ENCODE measurements at places on chromosomes 4 and X.

DNA sequence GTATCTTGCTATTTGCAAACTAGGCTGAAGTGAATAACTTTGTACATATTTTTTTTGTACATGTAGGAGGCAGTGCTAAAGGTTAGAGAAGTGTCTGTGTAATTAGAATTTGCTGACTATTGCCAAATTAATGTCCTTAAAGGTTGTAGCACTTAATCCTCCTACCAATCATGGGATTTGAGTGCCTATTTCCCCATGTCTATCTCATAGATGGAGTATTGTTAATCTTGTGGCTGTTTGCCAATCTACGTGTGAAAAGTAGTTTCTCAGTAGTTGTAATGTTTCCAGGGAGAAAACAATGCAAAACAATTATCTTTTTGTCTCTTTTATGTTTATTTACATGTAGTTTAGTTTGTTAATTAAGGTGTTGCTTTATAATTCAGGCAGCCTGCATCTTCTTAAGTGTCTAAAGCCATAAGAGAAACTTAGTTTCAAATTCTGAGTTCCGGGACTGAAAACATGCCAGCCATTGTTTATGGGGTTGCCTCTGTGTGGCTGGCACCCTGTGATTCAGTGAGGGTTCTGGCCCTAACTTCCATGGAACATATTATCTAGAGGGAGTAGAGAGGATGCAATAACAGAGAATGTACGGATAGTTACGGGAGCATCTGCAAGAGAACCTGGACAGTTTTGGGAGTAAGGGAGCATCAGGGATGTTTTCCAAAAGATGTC is 142.4 kb downstream of the KLHL8 start:
- no peak for DNase-seq

GRCh38 chrX:130725519-130725918 is 177.5 kb downstream of the ENOX2 start:
- DNase-seq = no peak

GRCh38 chrX:70422851-70423341 is at the start of gene GDPD2:
Gene GDPD2 (plus strand): TSS chrX:70423314. CDS start chrX:70424985, 1,671 bp downstream.
- DNase-seq = no peak

DNA sequence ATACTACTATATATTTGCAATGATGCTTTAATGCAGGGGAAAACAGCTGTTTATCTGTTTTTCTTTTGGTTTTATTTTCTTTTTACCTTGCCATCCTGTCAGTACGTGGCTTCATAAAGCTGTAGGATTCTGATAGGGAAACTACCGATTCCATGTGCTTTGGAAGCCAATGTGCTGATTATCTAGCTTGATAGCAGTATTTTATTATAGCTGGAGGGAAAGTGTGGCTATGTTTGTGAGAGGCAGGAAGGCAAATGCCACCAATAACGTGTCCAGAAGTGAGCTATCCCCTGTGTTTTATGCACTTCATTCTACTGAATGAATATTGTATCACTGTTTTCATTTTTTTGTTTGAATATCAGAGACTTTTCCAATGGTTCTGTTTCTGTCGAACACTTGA is 43.7 kb downstream of the IL15 start:
- no peak for DNase-seq

- no peak for DNase-seq
These were observed 756 bp downstream of the PABPC5 start for GRCh38 chrX:91435395-91435794.

DNA sequence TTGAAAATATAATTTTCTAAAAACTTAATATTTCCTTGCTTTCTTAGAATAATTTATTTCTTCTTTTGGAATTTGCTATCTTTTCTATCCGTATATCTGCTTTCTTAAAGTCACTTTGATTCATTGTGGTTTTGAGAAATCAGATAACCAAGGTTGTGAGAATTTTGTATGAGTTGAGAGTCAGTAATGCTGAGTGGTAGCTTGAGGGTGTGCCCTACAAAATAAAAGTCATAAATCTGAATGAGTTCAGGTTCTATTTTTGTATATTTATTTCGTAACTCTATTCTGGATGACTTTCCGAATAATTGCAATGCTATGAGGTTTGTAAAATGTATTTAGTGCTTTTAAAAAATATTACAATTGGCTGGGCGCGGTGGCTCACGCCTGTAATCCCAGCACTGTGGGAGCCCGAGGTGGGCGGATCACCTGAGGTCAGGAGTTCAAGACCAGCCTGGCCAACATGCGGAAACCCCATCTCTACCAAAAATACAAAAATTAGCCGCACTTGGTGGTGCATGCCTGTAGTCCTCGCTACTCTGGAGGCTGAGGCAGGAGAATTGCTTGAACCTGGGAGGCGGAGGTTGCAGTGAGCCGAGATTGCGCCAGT is 8.9 kb downstream of the COPS4 start:
- DNase-seq = no peak

GRCh38 chrX:21586001-21586400 is 72.1 kb downstream of the KLHL34 start:
- DNase-seq = no peak

DNA sequence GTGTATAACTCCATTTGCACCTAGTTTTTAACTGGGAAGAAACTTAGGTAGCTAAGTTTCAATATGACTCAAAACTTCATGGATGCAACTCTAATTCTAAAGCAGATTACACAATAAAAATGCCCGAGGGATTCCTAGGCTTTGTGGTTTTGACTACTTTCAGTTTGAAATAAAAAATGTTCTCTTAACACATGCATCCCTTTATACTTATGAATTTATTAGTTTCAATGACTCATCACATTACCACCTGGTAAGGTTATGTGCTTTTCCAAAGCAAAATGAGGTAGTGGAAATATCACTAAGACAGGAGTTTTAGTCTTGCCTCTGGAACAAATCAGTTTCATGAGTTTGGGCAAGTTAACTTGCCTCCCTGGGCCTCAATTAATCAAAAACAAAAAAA is 125.5 kb downstream of the OPHN1 start:
- no peak for DNase-seq

GRCh38 chrX:31293409-31293808 is 221.6 kb upstream of the FTHL17 start:
- no peak for DNase-seq

DNA sequence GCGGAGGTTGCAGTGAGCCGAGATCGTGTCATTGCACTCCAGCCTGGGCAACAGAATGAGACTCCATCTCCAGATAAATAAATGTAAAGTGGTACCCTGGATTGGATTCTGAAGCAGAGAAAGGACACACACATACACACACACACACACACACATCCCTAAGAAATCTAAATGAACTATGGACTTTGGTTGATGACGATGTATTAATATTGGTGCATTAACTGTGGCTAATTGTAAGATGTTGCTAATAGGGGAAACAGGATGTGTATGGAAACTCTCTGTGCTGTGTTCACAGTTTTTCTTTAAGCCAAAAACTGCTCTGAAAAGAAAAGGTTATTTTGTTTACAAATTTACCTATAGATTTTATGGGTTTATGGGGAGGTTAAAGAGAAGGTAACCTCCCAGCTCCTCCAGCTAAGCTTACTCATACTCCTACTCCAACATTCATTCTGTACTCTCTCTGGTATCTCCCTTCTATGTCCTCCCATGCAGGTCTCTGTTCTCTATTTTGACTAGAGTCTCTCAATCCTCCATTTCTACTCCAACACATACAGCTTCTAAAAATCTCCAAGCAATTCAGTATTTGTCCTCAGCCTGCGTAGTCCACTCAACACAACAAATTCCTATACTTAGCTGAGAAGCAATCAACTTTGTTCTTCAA is 46.5 kb upstream of the RELL1 start:
- DNase-seq = no peak

- DNase-seq = no peak
These were observed 34.7 kb upstream of the HPGDS start for GRCh38 chr4:94377294-94377693.

GRCh38 chr4:104989371-104989770 is 157.3 kb upstream of the TET2 start:
- no peak for DNase-seq

All from activated T-cell treated with anti-CD3 and anti-CD28 coated beads for 48 hours (primary cell).